Frontal cortex (tissue), 4 donors: ENCODE measurements at places on chromosomes 7 and 10. TPM values are rescaled to one million over a fixed set of nuclear protein-coding genes. Genes with fewer than 3 reads are reported as not detected.

DNA sequence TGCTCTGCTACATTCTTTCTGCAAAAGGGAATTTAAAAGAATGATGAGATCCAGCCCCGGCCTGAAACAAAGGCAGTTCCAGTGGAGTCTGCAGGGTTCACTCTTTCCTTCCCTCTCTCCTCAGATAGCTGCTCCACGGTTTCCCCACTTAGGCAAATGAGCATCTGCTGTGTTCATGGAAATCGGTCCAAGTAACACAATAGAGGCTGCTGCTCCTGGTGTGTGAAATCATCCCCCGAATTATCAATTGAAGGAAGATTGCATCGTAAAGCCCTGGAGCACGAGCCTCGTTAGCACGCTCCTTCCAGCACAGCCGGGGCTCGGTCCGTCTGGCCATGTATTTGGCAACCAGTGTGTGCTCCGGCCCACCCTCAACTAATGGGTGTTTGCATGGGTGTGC is 108.3 kb upstream of the DPP6 start:
- no peak for DNase-seq

GHRHR gene
- total RNA-seq: not detected

- no peak for DNase-seq
These were observed 37.3 kb upstream of the ADAM12 start for GRCh38 chr10:126425489-126426065.

CHN2 gene
- total RNA-seq: 96.6 TPM

- no peak for DNase-seq
These were observed 4.2 kb downstream of the PMPCB start for GRCh38 chr7:103301441-103301840.

GRID1 gene
- 12.6 TPM for total RNA-seq

DNA sequence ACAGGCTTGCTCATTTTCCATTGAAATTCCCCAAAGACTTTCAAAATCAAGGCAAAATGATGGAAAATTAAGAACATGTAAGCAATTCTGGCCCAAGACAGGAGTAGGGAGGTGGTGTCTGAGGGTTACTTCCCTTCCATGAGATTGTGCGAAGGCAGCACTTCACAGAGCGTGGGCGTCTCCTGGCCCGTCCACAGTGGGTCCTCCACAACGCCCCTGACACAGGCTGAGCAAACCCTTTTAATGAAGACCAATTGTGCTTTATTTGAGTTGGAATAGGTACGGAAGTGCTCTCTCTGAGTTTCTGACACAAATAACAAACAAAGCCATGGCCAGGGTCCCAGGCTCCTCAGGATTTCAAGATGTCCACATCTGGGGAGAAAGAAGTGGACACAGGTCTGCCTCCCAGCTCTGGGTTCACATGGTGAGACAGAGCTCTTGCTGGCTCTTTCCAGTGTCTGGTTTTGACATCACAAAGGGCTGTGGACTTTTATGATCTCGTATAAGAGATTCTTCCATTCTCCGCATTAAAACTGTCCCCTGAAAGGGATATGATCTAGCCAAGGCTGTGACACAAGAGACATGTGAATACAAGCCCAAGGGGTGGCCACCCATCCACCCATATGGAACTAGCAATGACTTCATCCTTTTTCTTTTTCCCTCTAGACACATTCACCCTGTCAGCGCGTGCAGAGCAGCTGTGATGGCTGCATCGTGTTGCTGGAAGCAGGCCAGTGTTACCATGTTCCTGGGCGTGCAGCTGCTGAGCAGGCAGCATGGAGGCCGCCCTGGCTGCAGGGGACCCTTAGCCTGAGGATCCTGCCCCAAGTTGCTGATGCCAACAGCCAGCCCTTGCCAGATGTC is 145.6 kb downstream of the ADAM12 start:
- peak; percentile 14 for DNase-seq

SFXN2 gene
- 4.1 TPM for total RNA-seq

DNA sequence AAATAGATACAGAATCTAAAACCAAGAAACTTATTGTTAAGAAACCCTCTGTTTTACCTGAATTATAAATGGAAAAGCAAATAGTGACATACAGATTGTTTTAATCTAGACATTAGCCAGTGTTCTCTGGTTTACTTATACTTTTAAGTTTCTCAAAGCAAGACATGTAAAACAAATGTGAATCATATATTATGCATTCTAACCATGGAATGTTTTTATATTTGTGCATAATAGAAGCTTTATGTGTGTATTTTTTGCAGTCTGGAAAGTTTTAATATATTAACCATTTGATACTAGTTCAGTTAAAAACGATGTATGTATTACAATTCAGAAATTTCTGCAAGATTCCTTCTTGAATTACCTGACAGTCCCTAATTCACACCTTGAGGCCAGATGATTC is 150.6 kb upstream of the TMEM72 start:
- no peak for DNase-seq

FAM237B gene
- total RNA-seq: under 0.01 TPM

- DNase-seq: no peak
These were observed 169.1 kb downstream of the BMPER start for GRCh38 chr7:34074421-34074820.

- no peak for DNase-seq
These were observed 399.7 kb downstream of the REEP3 start for GRCh38 chr10:63920926-63921325.
